ENCODE measurements at places on chromosomes 12 and 14.

GRCh38 chr12:92466391-92467305, 236.1 kb upstream of the PLEKHG7 start:
- DNase-seq, result no peak

DNA sequence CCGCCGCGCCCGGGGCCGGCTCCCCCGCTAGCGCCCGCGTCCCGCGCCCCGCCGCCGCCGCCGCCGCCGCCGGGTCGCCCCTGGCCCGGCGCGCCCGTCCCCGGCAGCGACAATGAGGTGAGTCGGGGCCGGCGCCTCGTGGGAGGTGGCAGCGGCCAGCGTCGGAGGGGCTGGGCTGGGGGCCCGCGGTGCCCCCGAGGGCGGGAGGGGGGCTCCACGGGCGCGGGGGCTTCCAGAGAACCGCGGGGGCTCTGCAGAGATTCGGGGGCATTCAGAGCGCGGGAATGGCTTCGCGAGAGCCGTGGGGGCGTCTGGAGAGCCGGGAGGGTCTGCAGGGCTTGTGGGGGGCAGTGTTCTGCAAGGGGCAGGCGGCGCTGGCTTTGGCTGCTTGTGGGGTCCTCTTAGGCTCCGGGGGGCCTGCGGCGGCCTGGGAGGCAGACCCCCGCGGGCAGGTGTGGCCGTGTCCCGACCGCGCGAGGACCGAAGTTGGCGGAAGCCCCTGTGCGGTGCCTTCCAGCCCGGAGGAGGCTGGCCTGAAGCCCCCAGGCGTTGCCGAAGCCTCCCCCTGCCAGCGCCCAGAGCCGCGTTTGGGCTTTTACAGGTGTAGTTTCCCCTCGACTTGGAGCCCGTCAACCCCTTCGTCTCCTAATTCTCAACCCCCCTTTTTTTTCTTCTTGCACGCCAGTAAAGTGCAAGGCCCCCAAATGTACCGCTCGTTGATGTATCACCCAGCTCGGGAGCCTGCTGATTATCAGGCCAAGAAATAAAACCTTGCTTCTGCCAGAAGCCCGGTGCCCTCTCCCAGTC, 93.1 kb upstream of the EVL start:
- DNase-seq, result no peak

GRCh38 chr12:89448951-89449371, 75.6 kb downstream of the GALNT4 start:
- no peak for DNase-seq

DNA sequence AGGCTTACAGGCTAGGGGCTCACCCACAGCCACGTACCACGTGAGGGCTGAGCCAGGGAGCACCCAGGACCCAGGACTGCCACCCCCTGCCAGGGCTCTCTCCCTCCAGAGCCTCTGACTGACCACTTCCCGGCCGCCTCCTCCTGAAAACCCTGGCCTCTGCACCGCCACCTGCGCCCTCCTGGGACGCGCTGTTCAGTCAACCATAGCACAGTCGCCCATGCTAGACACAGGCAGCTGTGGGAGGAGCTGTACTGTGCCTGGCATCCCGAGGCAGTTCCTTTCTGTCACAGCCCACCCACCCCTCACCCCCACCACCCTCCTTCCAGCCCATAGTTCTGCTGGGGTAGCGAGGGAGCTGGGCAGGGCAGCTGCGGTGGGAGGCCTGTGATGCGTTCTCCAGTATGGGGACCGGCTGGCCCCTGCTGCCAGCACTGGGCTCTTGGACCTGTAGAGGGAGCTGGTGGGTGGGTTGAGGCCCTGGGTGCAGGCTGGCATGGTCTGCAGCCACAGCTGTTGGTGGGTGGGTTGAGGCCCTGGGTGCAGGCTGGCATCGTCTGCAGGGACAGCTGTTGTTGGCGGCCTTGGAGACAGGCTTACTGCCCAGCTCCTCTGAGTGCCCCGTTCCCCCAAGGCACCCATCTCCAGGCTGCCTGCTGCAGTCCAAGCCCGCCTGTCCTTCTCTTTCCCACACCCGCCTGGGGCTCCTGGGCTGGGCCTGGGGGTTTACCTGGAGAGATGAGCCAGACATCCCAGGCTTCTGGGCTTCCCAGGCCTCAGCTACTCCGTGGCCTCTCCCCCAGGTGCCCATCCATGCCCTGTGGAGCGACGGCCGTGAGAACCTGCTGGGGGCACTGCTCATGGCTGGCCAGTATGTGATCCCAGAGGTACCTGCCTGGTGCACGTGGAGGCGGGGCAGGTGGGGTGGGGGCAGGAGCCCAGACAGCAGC, 11.5 kb downstream of the ASPG start:
- no peak for DNase-seq

- no peak for DNase-seq
Observed at GRCh38 chr14:104746934-104747481, 5.9 kb upstream of the SIVA1 start.

DNA sequence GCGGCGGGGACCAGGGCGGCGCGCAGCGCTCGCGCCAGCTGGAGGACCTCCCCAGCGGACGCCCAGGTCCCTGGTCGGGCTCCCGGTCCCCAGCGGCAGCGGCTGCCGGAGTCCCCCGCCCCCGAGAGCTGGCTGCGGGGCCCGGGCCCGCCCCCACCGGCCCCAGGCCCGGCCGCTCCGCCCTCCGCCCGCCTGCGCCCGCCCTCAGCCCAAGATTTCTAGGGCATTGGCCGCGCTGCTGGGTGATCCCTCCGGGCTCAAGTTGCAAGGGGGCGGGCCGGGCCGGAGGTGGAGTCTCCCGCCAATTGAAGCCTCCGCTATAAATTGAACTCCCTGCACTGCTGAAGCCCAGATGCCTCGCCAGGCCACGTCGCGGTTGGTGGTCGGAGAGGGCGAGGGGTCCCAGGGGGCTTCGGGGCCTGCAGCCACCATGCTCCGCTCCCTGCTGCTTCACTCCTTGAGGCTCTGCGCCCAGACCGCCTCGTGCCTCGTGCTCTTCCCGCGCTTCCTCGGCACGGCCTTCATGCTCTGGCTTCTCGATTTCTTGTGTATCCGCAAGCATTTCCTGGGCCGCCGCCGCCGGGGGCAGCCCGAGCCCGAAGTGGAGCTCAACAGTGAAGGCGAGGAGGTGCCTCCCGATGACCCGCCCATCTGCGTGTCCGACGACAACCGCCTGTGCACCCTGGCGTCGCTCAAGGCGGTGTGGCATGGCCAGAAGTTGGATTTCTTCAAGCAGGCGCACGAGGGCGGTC, at the start of gene DIO3:
TSS of gene DIO3 (plus strand) at position 351 of the 752 bp plus-strand sequence.
- no peak for DNase-seq

DNA sequence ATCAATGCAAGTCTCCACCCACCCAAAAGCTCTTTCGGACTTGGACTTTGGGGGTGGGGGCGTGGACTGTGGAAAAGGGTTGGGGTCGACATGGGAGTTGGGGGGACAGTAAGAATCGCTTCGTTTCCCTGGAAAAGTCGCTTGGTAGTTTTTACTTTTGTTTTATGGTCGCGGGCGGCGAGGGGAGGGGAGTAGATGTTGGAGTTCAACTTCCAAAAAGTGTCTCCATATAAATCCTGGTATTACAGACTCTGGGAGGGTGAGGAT, 568 bp upstream of the BCL11B start:
- DNase-seq, result no peak

GRCh38 chr12:89309815-89310214, 42.5 kb downstream of the DUSP6 start:
- no peak for DNase-seq

DNA sequence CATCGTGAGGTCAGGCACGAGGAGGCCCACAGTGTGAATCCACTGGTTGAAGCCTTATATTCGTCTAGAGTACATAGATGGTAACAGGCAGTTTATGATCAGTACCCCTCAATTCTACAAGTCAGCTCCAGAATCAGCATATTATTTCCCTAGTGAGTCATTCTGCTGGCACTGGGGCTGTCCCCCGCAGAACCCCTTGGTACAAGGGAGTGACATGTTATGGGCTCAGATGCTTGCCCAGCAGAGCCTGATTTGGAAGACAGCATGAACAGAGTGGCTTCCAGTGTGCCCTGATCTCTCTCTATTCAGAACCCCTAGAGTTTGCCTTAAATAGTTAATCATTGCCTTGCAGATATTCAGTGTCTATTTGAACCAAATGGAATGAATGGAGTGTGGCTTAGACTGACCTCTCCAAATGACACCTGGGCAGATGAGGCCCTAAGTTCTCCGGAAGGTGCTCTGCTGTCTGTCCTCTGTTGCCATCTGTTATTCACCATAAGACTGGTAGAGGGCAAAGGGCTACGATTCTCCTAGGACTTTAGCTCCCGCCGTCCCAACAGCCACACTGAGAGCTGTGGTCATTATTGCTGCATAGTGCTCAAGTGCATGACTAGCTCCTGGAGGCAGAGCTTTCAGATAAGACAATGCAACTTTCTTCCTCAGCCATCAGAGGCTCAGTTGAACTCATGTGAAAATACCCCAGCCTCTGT, 41.1 kb downstream of the CACNA2D4 start:
- no peak for DNase-seq

DNA sequence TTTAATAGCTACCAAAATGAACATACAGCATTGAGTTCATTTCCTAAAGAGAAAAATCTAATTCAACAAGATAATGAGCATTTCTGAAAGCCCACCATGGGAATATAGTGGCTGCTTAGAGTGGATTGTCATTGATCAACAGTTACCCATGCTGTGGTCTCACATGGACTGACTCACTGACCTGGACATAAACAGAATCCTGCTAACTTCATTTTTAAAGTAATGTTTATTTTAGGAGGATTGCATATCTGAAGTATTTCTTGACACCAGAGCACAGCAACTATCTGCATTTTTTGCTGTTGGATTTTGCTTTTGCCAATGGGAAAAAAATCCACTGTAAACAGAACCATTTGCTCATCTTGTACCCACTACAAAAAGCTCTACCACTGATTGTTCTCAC, 71.7 kb downstream of the KCNC2 start:
- no peak for DNase-seq

- DNase-seq, result no peak
Observed at GRCh38 chr12:56947633-56948456, 9.6 kb downstream of the RDH16 start.

GRCh38 chr12:53101931-53102781, 1.1 kb upstream of the SOAT2 start:
- no peak for DNase-seq

DNA sequence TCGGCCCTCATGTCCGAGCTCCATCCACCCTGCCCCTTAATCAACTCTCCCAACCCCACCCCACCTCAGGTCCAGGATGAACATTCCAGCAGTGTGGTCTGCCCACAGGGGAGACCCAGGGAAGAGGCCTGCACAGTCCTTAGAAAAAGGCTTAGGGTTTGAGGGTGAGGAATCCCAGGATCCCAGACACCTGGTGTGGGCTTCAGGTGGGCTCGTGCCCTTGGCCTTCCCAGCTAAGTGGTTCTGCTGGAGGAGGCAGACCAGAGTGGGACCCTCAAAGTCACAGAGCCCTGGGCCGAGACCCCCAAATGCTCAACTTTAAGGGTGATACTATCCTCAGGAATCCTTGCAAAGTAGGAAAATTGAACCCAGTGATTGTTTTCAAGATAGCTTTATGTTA, 25.4 kb upstream of the PPP2R5C start:
- DNase-seq, result no peak

DNA sequence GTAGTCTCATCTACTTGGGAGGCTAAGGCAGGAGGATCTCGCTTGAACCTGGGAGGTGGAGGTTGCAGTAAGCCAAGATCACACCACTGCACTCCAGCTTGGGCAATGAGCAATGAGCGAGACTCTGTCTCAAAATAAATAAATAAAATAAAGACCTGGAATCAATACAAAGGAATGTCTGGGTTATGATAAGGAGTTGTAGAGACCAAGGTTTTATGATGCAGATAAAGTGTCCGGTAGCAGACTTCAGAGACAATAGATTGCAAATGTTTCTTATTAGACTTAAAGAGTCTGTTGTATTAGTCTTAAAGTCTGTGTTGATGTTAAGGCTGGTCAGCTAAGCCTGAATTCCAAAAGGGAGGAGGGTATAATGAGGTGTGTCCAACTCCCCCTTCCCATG, 35.2 kb upstream of the RNASE1 start:
- DNase-seq, result no peak

DNA sequence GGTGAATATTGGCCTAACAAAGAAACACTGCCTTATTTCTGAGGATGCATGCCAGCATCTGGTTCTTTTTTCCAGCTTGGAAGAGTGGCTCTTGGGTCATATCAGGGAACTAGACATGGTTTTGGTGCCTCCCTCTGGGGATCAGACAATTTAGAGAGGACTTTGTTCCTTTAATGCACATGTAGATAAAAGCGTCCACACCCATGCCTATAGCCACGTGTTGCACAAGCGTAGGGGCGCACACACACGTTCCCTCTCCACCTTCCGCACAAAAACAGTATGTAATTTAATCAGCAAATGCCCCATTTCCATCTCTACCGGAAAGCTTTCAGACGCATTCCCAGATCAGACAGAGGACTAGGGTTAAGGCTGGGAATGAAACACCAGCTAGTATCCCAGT, 61.7 kb upstream of the RIC8B start:
- no peak for DNase-seq

GRCh38 chr12:1059162-1059561, 68.1 kb downstream of the ERC1 start:
- no peak for DNase-seq

DNA sequence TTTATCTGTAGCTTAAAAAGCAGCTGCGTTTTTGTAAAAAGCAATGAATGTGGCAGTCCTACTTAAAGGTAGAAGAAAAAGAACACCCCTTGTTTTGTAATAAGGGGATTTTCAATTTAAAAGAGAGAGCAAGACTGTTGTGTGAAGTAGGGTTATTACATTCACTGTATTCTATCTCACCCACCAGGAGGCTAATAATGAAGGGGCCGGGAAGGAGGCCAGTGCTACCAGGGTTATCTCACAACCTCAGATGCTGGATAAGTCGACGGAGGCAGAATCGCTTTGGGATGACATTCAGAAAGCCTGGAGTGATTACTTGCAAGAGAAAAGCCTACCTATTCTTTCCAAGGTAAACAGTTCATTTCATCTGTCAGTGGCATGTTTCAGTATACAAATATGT, 97.7 kb downstream of the RMST start:
- no peak for DNase-seq

DNA sequence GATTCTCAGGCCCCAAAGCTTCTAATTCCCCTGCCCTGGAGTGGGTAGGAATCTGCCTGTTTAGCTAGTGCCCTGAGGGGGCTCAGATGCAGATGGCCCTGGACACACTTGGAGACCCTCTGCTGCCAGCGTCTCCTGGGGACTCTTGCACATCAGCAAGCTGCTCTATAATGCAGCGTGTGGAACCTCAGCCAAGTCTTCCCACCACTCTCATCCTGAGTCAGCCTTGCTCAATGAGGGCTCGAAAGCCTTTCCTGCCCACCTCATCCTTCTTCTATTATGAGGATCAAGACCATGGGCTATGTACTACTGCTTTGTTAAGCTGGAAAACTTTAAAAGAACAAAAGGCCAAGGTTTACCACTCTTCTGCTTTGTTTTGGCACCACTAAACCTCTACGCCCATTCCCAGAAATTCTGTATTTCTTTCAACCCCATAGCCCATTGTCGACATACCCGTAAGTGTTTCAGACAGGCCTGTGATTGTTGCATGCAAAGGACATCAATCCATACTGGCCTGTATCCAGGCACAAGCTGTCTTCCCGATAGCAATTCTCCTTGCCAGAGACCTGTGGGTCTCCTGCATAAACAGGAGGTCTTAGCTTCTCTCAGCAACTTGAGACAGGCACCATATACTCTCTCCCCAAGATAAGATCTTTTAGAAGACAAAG, 246.9 kb downstream of the DPF3 start:
- no peak for DNase-seq

GRCh38 chr14:64640839-64641238, 63.4 kb upstream of the PLEKHG3 start:
- DNase-seq, result no peak

GRCh38 chr12:117342682-117343081, 18.7 kb downstream of the NOS1 start:
- DNase-seq, result no peak

Measured in activated CD4-positive, alpha-beta T cell treated with anti-CD3 and anti-CD28 coated beads, Interleukin-2, amount 50 U/mL, for 1 hour (primary cell).